ENCODE measurements at places on chromosomes 4 and X. TPM values are rescaled to one million over a fixed set of nuclear protein-coding genes. Genes with fewer than 3 reads are reported as not detected.
A peak's percentile ranks its signal among the peaks of the same experiment; 100 is the strongest.

DNA sequence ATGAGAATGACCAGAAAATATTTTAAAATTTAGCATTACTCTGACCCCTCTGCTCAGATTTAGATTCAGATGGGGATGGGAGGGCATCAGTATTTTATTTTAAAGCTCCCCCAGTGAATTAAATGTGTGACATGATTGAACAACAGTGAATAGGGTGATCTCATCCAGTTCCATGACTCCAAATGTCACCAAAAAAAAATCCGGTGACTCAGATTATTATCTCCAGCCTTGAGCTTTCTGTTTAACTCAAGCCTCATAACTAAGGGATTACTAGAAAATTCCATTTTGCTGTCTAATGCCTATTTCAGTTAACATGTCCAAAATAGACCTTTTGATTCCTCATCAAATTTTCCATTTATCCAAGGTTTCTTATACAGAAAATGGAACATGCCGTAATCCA lies 121.8 kb upstream of the TMEM47 start:
- peak; percentile 71 for DNase-seq

DNA sequence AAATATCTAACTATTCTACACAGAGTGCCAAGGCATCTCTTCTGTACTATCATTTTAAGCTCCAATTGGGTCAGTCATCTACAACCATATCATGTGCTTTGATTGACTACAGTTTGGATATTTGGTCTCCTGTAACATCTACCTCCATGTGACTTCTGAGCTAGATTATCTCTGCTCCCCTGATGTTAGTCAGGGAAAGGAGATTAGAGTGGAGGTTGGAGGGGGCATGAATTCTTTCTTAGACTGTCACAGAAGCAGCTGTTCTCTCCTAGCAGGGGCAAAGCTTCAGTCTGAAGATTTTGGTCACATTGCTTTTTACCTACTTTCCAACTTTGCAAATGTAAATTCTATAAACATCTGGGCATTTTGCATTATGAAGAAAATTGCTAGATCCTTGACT lies 62.6 kb upstream of the C4orf54 start:
- DNase-seq: no peak

GRCh38 chr4:156754832-156755570 lies 216.6 kb downstream of the PDGFC start:
- no peak for DNase-seq

- no peak for DNase-seq
These were observed 669.0 kb downstream of the ZNF674 start for GRCh38 chrX:45876206-45876605.

DNA sequence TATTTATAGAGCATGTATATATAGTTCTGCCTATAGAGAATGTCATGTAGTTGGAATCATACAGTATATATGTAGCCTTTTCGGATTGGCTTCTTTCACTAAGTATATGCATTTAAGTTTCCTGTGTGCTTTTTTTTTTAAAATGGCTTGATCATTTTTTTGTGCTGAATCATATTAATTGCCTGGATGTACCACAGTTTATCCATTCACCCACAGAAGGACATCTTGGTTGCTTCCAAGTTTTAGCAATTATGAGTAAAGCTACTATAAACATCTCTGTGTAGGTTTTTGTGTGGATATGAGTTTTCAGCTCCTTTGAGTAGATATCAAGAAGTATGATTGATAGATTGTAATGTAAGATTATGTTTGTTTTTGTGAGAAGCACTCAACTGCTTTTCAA lies 23.8 kb downstream of the PTTG2 start:
- peak; percentile 33 for DNase-seq

GRCh38 chr4:4361883-4362282 lies 25.0 kb upstream of the NSG1 start:
- DNase-seq: no peak

DNA sequence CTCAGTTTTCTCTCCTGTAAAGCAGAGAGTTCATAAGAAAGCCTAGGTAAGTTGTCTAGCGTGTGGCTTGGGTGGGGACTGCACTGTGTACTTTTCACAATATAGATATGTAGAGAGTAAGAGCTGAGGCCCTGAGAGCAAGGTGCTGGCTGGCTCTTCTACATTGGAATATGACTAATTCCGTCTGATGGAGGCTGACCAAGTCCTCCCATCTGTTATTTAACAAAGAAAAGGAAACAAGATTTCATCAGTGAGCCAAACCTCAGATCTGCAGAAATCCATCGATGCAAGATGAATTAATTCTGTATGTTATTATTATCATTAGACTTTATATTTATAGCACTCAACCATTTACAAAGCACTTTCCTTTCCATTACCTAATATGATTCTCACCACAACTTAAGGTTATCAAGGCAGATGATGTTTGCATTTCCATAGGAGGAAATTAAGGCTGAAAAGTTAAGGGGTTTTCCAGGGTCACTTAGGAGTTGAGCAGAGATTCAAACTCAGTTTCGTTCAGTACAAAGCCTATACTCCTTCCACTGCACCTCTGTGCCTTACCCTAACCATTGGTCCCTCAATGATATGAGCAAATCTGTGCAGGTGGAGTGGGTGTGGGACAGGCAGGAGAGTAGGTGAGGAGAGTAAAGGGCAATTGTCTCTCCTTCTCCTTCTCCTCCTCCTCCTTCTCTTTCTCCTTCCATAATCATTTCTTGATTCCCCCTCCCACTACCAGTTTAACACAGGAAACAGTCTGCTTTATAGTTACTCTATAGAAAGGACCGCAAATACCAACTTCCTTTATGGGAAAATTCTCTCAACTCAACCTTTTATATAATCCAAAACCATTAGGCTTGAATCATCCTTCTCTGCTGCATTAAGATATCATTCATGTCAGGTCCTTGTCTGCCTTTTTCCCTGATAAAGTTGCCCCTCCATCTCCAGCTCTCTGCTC lies 27.6 kb upstream of the SRD5A3 start:
- DNase-seq: peak; percentile 10

DNA sequence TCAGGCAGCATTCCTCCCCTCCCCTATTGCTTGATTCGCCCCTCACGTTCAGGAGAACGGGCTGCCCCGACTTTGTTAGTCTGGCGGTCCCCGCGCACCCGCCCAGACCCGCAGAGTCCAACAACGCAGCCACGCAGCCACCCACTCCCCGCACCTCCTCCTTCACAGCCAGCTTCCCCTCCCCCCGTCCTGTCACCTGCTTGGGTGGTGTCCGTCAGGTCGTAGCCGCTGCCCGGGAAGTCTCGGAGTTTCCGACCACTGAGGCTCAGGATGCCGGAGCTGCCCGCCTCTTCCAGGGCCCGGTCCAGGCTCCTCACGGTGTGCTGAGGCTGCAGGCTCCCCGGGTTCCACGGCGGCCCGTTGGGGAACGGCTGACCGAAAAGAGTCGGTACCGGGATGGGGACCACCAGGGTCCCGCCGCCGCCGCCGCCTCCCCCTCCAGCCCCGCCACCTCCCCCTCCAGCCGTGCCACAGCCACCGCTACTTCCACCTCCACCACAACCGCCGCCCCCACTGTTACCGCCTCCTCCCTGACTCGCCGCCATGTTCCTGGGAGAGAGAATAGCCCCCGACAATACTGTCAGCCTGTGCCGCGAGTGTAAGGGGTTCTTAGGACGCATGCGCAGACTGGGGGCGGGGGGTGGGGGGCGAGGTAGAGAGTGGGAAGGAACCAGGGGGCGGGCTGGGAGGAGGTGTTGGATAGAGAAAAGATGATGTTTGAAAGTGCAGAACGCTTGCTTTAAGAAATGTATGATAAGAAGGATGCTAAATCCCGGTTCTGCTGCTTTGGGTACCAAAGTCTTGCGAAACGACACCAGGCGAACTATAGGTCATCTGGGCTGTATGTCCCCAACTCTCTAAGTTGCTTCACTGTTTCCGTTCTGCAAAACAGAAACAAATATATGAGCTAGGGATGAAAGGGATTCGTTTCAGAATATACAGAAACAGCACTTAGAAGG lies at the start of gene LRCH2:
LRCH2 (minus strand) TSS at position 600 of the 959 bp plus-strand sequence; CDS start at position 545, 55 bp downstream.
- DNase-seq: no peak

DNA sequence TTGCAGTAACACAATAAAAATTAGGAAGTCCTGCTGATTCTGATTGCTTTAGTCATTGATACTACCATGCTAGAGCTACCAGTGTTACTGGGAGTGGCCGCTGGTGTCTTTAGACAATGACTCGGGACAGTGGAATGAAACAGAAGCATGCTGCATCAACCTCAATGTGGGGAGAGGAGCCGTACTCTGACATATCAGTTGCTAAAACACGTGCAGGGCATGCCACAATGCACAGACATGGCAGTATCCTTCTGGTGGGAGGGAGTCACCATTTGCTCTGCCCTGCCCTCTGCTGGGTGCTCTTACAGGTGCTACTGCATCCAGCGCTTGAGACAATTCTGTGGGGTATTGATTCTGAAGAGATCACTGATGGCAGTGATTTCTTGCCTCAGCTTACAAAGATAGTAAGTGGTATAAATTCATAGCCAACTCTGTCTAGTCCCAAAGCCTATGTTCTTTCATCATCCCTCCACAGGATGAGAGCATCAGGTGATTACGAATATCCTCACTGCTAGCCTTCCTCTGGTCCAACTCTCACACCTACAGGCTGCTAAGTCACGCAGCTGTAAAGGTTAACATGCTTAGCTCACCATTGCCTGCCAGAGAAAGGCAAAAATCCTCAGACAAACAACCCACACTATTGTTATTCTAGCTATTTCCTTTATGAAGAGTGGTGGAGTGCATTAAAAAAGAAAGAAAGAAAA lies 43.7 kb downstream of the NSG1 start:
- peak; percentile 54 for DNase-seq

GRCh38 chrX:50452782-50453181 lies 17.8 kb downstream of the DGKK start:
- no peak for DNase-seq

- peak; percentile 22 for DNase-seq
These were observed 14.8 kb downstream of the PDK3 start for GRCh38 chrX:24479924-24480323.

GRCh38 chr4:14916554-14917297 lies 85.6 kb upstream of the CPEB2 start:
- DNase-seq: peak; percentile 84

DNA sequence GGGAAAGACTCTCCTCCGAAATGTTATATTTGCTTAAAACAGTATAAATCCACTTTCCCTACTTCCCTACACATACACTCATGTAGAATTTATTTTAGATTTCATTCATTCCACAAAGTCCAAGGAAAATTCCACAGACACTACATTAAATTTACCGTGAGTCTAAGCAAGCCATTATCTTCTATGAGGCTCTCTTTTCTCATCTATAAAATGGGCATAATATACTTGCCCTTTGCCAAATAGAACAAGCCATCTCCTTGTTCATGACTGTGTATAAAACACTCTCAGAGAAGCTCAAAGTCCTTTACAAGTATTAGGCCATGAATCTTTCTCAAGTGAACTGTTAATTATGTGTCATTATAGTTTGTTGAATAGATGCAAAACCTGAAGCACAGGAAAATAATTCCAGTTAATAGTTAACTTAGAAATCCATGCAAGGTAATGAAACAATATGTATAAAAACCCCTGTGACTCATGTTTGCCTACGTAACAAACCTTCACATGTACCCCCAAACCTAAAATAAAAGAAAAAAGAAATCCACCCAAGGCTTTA lies 10.7 kb downstream of the TEC start:
- no peak for DNase-seq

GRCh38 chr4:139223682-139224317 lies 46.8 kb upstream of the ELF2 start:
- peak; percentile 37 for DNase-seq

DNA sequence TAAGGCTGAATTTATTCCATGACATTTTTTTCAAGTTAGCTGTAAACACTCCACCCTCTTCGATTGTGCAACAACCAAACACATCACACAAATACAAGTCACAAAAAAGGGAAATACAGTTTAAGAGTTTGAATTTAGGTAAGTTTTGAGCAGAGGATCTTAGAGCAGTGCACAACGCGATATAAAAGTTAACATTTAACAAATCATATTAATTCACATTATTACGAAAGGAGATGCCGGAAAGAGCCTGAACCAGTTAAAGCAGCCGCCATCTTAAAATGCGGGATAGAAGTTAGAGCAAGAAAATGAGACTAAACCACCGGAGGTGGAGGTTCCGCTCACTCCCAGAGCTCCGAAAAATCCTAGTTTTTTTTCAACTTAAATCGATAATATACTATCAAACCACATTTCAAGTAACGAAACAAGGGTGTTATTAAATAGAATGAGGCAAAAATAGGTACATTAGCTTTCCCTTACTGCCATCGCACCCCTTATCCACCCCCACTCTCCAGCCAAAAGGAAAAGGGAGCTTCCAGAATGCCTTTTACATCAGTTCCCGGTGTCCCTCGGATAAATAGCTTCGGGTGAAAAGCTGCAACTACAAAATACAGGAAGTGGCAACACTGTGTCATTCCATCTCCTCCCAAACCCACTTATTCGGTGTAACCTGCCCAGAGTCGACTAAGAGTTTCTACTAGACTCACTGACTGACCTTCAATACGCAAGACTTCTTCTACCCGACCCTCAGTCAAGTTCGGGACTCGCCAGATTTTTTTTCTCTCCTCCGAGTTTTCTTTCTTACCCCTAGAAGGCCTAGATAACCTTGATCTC lies 1.9 kb downstream of the UBE2D3 start:
- DNase-seq: peak; percentile 65

DNA sequence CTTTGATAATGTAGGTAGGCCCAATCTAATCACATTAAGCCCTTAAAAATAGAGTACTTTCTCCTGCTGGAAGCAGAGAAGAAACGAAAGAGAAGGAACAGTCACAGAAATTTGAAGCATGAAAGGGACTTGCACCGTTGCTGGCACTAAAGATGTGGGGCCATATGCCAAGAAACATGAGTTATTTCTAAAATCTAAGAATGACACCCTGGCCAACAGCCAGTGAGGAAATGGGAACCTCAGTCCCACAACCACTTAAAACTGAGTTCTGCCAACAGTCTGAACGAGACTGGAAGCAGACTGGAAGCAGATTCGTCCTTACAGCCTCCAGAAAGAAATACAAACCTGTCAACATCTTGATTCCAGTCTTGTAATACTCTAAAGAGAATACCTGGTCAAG lies 70.1 kb downstream of the CENPC start:
- DNase-seq: no peak

- DNase-seq: peak; percentile 61
These were observed at the start of gene NFKB1 for GRCh38 chr4:102500696-102501446. NFKB1 (plus strand) TSS chr4:102501359; CDS start chr4:102525519, 24,160 bp downstream.

GRCh38 chr4:80321776-80322175 lies 13.8 kb upstream of the CFAP299 start:
- no peak for DNase-seq

The BTC gene
- 12.8 TPM for total RNA-seq

The KDR gene
- total RNA-seq: 0.63 TPM

The MAGIX gene
- 12.5 TPM for total RNA-seq

The SMIM31 gene
- total RNA-seq: not detected
